Fibroblast of villous mesenchyme (primary cell): ENCODE measurements at places on chromosomes 12 and 14.

- DNase-seq = no peak
These were observed at the start of gene CD4 for GRCh38 chr12:6788972-6789924. Gene CD4, plus strand, starts transcription at chr12:6789528. Its CDS starts 10,611 bp downstream, at chr12:6800139.

GRCh38 chr14:98900798-98901197 is 371.2 kb downstream of the BCL11B start:
- DNase-seq = no peak

GRCh38 chr12:128871516-128871892 is 18.2 kb downstream of the GLT1D1 start:
- DNase-seq = no peak

DNA sequence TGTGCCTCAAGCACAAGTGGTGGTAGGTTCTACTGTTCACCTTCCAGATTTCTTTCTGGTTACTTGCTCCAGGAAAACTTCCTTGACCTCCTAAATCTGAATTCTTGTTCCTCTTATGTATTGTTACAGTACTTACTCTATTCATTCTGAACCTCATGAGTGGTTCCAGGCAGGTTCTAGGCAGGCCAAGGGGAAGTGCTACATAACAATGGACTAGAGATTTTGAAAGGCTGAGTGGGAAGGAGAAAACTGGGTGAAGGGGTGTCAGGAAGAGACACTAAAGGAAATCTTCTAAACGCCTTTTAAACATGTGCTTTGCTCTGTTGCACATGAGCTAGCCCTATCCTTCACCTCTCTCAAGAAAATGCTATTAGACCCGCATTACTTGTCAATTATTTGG is 1.6 kb downstream of the YARS2 start:
- DNase-seq = no peak

GRCh38 chr12:5081016-5081415 is 37.3 kb downstream of the KCNA5 start:
- no peak for DNase-seq

GRCh38 chr14:104747876-104748275 is 5.1 kb upstream of the SIVA1 start:
- no peak for DNase-seq

DNA sequence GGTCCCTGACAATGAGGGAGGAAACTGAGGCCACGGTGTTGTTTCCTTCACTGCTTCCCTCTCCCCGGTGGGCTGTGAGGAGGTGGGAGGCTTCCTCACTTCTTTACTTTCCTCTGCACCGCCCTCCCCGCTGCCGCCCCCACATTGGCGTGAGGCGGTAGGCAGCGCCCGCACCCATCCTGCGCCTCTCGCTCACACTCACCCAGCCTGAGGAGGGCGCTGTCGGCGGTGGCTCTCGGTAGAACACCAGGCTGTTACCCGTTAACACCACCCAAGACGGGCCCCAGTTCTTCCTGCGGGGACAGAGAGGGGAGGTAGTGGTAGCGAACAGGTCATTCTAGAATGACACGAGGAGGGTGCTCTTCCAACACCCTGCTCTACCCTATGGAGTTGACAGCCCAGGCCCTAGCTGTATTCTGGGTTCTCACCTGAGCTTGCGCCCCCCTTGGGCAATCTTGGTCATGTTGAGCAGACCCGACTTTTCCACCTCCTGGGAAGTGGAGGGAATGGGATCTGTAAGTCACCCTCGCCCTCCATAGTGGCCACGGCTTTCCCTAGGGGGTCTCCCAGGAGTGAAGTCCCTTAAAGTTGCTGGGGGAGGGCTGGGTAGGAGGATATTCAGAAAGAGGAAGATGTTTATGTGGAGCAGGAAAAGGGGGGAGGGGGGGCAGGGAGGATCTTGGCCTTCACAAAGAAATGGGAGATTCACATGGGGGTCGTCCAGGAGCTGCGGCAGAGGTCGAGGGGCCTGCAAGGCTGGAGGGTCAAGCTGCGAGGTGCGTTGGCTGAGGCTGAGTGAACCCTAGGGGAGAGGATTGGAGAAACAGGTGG is 3.3 kb downstream of the ARHGAP9 start:
- no peak for DNase-seq

- DNase-seq = no peak
These were observed 45.7 kb upstream of the MEG3 start for GRCh38 chr14:100780246-100780645.

DNA sequence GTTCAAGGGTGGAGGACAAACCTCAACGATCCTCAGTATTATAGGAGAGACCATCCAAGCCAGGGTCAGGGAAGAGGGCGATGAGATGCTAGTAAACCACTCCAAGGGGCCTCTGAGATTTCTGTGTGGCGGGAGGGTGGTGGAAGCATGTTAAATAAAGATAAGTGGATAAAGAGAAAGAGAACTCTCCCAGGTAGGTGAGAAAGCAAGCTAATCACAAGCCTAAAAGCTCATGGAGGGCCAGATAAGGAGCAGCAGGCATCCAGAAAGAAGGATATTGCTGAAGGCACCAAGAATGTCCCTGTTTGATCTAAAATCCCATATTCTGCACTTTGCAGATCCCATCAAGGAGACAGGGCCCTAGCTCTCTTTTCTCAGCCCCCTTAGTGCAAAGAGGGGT is 48.3 kb upstream of the PARP11 start:
- DNase-seq = no peak

- DNase-seq = peak; percentile 28
These were observed 181.7 kb downstream of the NPAS3 start for GRCh38 chr14:33120341-33120740.

DNA sequence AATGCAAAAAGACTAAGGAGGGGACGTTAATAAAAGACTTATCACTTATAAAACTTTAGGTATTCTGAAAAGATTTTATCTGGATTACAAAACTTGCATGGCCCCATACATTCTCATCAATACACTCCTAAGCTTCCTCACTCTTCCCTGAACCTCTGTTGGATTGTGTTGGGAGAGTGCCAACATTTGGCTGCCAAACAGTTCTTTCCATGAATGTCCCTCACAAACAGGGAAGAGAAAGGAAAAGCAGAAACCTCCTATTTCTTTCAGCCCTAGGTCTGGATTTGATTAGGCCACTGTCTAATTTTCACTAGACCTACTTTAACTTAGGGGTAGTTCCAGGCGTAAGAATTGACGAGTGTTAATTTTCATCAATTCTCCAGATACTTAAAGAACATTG is 11.7 kb downstream of the PTHLH start:
- no peak for DNase-seq

DNA sequence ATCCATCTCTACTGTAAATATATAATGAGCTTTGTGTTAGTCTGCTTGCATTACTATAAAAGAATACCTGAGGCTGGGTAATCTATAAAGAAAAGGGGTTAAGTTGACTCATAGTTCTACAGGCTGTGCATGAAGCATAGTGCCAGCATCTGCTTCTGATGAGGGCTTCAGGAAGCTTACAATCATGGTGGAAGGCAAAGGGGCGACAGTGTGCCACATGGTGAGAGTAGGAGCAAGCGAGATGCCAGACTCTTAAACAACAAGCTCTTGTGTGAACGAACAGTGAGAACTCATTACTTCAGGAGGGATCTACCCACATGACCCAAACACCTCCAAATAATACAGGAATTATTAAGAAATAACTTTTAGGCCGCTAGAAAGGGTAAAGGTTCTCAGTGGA is 28.1 kb downstream of the APOBEC1 start:
- DNase-seq = no peak

DNA sequence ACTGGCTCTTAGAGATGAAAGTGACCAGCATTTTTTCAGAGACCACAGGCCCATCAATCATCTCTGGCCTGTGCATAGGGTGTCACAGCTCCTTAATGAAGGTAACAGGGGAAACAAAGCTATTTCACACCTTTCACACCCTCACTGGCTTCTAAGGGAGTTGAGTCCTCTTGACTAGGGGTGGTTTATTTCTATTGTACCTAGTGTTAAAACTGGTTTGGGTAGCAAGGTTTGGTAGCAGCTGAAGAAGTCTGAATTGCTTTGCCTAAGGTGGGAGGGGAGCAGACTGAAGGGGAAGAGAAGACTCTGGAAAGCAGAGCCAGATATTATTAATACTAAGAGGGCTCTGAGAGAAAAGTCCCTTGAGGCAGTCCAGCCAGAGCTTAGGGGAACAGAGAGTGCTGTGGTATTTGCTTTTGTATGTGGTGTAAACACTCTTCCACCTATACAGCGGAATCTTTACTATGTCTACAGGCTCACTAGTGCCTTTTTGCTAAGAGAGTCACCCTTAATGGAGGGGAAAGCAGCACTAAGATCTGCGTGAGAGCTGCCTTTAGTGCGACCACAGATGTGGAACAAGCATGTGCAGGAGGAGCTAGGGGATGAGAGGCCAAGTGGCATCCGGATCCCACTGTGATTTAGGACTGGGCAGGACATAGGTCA is 95.8 kb downstream of the STXBP6 start:
- DNase-seq = no peak

DNA sequence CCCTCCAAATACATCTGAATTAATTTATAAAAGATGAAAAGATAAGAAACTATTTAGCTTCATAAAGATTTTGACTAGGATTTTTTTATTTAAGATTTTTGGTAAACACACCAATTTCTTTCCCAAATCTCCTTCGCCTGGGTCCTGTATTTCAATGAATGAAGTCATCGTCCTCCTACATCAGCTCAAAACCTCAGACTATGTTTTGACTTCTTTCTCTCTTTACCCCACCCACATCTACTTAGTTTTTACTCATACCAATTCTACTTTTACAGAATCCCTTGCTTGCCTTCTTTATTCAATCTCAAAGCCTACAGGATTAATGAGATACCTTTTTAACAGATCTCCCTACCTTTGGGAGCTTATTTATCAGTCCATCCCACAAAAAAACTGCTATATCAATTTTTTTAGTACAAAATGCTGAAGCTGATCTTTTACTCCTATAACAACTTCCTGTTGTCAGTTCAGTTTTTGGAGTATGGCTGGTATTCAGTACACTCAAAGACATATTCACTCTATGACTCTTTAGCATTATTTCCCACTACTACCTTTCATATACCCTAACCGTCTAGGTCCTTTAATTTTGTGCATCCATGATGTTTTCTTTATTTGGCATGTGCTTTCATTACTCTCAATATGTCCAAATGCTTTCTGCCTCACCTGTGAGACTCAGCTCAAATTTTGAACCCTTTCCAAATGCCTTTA is 18.7 kb upstream of the CCDC91 start:
- no peak for DNase-seq

DNA sequence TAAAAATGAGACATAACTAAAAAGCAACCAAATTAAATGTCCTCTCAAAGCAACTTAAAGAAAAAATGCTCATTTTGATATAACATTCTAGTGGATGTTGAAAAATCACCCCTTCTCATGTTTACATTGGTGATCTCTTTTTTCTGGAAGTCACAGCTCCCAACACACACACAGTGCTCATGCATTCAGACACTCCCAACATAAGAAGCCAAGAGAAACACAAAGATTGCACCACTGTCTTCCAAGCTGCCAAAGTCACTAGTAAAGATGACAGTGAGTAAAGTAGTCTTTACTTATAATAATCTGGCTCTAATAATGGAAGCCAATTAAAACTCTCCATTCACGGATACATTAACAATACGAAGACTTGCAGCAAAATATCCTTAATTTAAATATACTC is 218.4 kb downstream of the NTF3 start:
- DNase-seq = no peak

- DNase-seq = no peak
These were observed 68.8 kb upstream of the PRIMA1 start for GRCh38 chr14:93857081-93857480.

- DNase-seq = peak; percentile 20
These were observed 32.6 kb downstream of the COCH start for GRCh38 chr14:30906752-30907658.

DNA sequence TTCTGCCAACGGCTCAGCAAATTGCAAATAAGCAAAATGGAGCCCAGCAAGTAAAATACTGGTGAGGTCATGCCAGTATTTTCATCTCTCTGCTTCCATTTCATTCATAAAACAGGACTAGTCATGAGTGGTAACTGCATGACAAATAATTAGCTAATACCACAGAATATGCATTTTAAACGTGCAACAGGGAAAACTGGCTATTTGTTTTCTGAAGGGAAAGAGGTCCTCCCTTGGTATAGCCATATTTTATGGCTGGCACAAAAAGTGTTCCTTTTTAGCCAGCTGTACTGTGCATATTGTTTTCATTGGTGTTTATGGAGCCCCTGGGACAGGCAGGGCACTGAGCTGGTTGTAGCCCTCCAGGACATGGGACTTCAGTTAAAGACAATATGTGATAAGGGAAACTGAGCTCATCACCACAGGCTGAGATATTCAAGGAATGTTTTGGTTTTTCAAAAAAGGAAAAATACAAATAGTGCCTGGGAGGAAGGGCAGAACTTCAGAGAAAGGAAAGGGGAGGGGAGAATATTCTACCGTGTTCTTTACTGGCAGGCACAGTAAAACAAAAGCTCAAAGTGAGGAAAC is 26.1 kb upstream of the FOXN3 start:
- DNase-seq = no peak

DNA sequence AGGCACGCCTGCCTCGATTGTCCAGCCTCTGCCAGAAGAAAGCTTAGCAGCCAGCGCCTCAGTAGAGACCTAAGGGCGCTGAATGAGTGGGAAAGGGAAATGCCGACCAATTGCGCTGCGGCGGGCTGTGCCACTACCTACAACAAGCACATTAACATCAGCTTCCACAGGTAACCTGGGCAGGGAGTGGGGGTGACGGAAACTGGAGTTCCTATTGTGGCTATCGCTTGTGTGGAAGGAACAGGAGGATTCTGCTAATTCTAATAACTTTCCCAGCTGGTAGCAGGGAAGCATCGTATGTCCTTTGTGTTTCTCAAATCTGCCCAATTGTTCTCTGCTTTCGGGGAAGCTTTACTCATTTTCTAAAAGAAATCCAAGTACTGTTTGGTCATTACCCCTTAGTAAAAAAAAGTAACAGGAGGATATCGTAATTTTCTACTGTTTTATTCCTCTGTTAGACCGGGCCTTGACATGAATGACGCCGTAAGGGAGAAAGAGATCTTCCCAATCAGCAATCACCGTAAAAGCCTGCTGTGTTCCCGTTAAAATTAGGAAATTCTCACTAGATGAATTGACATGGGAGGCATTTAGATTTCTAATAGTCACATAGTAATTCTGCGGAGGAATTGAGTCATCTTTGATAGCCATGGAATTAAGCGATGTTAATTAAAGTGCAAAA is 449 bp downstream of the THAP2 start:
- peak; percentile 28 for DNase-seq

DNA sequence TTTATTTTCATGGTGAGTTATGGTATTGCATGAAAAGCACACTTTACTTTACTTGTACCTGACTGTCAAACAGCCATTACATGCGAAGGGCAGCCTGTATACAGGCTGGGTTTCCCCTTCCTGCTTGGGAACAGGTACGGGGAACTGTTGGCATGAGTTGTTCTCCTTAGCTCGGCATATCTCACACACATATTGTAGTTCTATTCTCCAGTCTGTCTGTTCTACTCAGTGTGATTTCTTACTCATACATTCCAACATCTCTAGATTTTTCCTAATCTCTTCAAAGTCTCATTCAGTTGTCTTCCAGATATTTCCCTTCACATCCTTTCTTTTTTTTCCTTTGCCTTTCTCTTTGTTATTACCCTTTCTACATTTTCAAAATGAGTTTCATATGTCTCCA is 83.9 kb downstream of the HMGA2 start:
- no peak for DNase-seq

- no peak for DNase-seq
These were observed 61.8 kb upstream of the DACT1 start for GRCh38 chr14:58575956-58576355.
